ENCODE measurements at places on chromosomes 3 and 15.

- peak; percentile 89 for DNase-seq
These were observed 204.9 kb downstream of the KLHL25 start for GRCh38 chr15:85589851-85590250.

DNA sequence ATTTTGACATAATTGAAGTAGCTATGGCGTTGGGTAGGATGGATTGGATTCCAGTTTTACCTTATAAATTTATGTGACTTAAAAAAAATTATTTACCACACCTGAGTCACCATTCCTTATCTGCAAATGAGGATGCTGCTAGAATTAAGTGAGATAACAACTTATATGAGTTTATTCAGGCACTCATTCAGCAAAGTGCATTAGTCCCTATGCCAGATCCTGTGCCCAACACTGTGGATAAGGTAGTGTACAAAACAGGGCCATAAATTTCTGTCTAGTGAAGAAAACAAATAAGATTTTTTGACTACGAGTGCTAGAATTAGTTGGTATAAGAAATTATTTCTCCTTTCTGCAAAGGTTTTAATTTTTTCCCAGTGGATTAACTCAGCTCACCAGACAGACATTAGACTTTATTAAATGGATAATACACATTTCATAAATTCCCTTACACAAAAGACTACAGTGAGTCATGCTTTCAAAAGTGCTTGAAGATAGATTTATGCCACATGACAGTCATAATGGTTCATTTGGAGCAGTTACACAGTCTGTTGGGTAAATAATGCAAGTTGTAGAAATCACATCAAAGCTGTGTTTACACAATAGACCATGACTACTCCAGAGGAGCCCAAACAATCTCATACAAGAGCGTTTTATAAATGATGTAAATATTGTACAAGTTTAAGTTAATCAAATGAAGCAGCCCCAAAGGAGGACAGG is 129.9 kb upstream of the TGFBR2 start:
- DNase-seq: peak; percentile 41

- DNase-seq: peak; percentile 47
These were observed 51.6 kb upstream of the ACKR4 start for GRCh38 chr3:132545471-132545870.

DNA sequence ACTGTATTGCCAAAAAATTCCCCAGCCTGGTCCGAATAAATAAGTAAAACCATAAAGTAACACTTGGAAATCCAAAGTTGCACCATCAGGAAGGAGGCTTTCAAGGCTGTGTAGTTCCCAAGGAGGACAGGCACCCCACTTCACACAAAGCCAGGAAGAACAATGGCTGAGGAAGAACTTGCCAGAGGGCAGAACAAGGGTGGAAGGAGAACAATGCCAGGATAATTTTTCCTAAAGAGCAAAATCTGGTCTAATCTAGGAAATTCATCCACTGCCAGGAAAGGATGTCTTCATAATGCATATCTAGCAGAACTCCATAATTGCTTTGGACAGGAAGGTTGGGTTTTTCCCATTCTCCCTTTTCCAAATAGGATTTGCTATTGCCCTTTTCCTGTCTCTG is 15.7 kb upstream of the ARID3B start:
- DNase-seq: peak; percentile 40

GRCh38 chr3:71520161-71521020 is 63.1 kb downstream of the FOXP1 start:
- DNase-seq: no peak

DNA sequence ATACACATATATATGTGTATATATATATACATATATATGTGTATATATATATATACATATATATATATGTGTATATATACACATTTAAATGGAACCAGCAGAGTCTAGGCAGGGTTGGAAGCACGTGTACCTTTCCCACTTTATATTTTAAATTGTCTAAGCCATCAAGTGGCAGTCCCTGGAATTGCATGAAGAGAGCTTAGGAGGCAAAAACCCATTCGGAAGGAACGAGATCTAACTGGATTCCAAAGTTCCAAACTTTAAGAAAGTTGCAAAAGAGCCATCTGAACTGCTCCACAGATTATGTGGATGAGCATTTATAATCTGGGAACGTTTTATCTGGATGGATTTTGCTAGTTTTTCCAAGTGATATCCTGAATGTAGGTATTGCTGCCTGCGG is 186.5 kb downstream of the FOXP1 start:
- DNase-seq: peak; percentile 62

DNA sequence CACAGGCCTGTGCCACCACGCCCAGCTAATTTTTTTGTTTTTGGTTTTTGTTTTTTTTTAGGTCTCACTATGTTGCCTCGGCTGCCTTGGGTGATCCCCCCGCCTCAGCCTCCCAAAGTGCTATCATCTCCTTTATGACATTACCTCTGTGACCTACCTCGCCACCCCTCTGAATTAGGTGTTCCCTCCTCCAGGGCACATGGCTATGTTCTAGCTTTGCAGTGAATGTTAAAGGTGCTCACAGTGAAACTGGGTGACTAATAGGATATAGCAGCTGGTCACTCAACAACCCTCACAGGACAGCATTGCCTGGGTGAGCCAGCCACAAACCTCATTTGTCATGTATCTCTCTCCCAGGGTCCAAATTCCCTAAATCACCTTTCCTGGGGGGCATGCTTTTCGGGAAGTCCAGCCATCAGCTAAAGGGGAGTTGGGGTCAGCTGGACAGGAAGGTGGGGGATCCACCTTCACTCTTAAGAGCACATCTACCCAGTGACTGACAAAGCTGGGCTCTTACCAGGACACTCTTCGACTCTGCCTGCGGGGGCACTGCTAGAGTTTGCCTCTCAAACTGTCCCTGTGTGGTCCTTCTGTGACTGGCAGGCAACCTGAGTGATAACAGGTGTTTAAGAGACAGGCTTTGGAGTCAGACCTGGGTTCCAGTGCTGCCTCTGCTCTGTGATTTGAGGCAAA is 1.6 kb upstream of the TTLL3 start:
- DNase-seq: peak; percentile 23

GRCh38 chr3:145519398-145520047 is 641.5 kb downstream of the PLOD2 start:
- DNase-seq: no peak

- no peak for DNase-seq
These were observed 590.1 kb downstream of the UNC13C start for GRCh38 chr15:54568381-54568780.

DNA sequence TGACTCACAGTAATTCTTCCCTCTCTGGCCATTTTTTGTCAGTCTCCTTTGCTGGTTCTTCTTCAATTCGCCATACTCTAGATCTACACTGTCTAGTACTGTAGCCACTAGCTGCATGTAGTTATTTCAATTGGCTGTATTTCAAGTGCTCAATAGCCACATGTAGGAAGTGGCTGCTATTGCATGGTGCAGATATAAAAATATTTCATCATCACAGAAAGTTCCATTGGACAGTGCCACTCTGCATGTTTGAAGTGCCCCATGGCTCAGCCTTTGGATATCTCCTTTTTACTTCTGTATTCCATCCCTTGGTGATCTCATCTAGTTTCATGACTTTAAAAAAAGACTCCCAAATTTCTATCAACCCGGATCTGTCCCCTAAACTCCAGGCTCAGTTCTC is 22.1 kb downstream of the PPP2R3A start:
- DNase-seq: peak; percentile 23

DNA sequence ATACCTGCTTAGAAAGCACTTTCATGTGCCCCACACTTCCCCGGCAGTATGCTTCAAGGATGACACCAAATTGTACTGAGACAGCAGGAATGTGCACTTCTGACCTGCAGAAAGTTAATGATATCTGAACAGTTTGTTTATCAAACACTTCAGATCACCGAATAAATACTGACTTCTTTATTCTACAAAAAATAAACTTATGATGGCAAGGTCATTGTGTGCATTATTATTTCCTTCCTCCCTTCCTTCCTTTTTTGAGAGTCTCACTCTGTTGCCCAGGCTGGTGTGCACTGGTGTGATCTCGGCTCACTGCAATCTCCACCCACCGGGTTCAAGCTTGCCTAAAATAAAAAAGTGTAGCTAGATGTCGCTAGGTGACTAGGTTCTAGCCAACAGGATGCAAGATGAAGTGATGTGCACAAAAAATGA is 80.3 kb downstream of the FAIM start:
- DNase-seq: no peak

GRCh38 chr3:113450911-113451310 is 9.6 kb upstream of the CFAP44 start:
- no peak for DNase-seq

DNA sequence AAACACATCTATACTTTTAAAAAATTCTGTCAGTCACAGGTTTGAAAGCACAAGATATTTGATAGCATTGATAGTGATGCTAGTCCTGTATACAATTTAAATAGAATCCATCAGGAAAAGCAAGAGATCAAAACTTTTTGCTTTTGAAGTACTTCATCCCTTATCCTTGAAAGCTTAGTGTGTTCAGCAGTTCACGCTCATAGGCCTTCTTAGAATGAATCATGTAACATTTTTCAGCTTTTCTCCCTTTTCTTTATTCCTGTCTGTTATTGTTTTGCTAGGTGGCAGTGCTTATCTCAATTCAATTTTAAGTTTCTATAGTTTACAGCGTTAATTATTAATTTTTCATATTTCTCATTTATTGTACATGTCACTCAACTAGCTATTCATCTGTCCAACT is 69.1 kb downstream of the FGF7 start:
- DNase-seq: no peak

DNA sequence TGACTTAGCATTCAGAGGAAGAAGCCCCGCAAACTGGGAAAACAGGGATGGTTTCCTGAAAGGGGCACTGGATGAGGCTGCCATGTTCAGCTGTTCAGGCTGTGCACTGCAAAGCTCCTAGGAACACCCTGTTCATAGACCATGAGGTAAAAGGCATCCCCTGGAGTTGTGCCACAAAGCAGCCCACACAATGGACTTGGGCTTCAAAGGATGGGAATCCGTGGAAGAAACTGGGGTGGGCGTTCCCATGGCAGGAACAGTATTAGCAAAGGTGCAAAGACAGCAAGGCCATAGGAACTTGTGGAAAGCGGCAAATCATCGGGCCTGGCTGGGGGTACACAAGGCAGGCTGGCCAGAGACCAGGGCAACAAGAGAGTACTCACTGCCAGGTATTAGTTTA is 8.9 kb downstream of the OXTR start:
- no peak for DNase-seq

- peak; percentile 73 for DNase-seq
These were observed 50.7 kb downstream of the ADAMTS17 start for GRCh38 chr15:100291106-100291505.

DNA sequence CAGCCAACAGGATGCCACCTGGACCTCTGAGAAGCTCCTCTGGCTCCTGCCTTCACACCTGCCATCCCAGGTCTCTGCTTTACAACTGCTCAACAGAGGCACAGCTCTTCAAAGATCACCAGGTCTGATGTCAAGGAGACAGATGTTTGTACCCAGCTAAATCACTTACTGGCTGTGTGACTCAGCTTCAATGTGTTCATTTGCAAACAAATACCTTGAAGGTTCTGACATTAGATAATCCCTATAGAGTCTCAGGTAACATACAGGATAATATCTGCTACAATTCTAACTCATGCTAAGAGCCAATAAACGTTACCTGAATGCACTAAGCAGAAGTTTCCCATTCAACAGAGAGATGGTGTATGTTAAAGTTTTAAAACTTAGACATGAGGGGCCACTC is 163.4 kb upstream of the IGF1R start:
- no peak for DNase-seq

DNA sequence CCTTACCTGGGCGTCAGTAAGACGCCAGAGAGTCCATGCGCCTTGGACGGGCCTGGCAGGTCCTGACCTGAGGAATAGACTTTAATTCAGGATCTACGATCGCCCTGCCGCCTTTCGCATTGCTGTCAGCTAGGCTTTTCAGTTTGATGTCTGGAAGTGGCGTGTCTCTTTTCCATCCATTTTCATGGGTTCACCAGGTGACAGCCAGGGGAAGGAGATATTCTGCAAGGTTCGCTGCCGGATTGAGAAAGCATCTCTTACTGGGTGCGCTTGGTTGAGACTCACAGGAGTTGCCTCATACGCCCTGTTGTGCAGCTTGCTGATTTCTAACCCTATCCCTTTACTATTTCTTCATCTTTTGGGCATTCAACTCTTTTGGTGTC is 7.4 kb downstream of the EPHA3 start:
- DNase-seq: no peak

DNA sequence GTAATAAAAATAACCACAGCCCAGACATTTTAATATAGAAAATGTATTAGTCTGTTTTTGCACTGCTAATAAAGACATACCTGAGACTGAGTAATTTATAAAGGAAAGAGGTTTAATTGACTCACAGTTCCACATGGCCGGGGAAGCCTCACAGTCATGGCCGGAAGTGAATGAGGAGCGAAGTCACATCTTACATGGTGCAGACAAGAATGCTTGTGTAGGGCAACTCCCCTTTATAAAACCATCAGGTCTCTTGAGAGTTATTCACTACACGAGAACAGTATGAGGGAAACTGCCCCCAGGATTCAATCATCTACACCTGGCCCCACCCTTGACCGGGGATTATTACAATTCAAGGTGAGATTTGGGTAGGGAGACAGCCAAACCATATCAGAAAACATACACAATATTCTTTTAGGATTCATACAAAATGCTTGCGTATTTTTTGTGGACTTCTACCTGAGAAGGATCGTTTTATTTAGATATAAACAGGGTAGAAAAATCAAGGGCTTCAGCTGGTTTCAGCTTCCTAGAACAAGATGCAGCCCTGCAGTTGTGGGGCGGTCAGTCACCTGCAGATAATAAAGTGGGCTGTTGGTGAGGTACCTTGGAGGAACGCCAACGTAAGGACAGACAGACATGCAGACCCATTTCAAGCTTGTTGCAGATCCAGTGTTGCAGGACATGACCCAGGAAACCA is 101.9 kb downstream of the TNIK start:
- no peak for DNase-seq

- DNase-seq: peak; percentile 99
These were observed 62.6 kb downstream of the SMAD3 start for GRCh38 chr15:67127965-67128364.

GRCh38 chr15:45371546-45371945 is 6.8 kb downstream of the GATM start:
- no peak for DNase-seq

GRCh38 chr3:144643771-144644198 is 672.2 kb downstream of the DIPK2A start:
- peak; percentile 32 for DNase-seq

DNA sequence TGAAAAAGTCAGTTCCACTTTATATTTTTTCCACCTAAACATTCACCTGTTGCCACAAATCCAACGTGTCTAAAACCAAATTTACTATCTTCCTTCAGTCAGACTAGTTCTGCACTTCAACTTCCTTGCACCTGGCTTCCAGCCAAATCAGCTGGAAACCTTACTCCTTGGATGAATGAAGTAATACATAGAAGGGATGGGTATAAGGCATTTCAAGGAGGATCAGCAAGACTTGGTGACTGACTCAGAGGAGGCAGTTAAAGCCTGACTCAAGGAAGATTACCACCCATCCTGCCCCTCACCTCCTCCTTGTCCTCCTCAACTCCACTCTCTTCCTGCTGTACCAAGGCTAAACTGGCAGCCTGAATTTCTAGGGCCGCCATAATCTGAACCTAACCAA is 37.1 kb downstream of the QTRT2 start:
- peak; percentile 76 for DNase-seq

GRCh38 chr15:25663515-25663914 is 199.6 kb downstream of the ATP10A start:
- DNase-seq: no peak
